ENCODE measurements at places on chromosomes 2 and 18. TPM values are rescaled to one million over a fixed set of nuclear protein-coding genes. Genes with fewer than 3 reads are reported as not detected.

The CLEC4F gene
- total RNA-seq: not detected

The EGR4 gene
- not detected for total RNA-seq

The DSG4 gene
- total RNA-seq: not detected

The ALLC gene
- 0.20 TPM for total RNA-seq

The ATP8B1 gene
- 12.1 TPM for total RNA-seq

The SPEG gene
- 1.5 TPM for total RNA-seq

The GNLY gene
- total RNA-seq: 0.68 TPM

The ZNF804A gene
- total RNA-seq: not detected

The AQP4 gene
- total RNA-seq: 0.45 TPM

DNA sequence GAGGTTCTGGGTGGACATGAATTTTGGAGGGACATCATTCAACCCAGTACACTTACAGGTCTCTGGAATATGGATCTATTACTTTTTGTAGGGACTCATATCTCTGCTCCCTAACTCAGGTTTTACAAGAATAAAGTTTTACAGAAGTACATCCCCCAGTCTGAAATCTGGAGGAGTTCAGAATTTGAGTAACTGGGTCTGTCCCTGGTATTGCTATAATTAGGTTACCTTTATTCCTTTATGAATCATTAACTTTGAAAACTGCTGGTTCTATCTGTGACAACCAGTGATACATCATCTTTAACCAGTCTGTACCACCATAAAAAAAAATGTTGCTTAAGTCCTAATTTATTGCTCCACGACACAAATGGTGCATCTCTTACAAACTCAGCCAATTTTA is 59.9 kb downstream of the INSIG2 start:
- DNase-seq: no peak

- no peak for DNase-seq
These were observed 61.0 kb downstream of the SPP2 start for GRCh38 chr2:234111523-234111922.

- peak; percentile 62 for DNase-seq
These were observed 131.5 kb downstream of the SOCS6 start for GRCh38 chr18:70420146-70420898.

DNA sequence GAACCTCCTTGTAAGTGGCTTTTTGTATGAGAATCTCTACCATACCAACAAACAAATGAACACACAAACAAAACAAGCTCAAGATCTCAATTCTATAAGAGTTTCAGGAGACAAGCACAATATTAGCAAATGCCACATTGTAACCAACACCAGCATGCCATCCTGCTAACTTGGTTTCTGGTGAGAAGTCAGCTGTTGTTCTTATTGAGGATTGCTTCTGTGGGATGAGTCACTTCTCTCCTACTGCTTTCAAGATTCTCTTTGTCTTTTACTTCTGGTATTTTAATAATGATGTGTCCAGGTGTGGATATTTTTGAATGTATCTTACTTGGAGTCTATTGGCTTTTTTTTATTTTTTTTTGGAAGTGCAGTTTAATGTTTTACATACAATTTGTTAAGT is 131.7 kb downstream of the BCL2L11 start:
- no peak for DNase-seq

GRCh38 chr2:12180031-12180430 is 433.6 kb downstream of the LPIN1 start:
- DNase-seq: no peak

GRCh38 chr18:77365667-77366066 is 116.0 kb downstream of the GALR1 start:
- no peak for DNase-seq

DNA sequence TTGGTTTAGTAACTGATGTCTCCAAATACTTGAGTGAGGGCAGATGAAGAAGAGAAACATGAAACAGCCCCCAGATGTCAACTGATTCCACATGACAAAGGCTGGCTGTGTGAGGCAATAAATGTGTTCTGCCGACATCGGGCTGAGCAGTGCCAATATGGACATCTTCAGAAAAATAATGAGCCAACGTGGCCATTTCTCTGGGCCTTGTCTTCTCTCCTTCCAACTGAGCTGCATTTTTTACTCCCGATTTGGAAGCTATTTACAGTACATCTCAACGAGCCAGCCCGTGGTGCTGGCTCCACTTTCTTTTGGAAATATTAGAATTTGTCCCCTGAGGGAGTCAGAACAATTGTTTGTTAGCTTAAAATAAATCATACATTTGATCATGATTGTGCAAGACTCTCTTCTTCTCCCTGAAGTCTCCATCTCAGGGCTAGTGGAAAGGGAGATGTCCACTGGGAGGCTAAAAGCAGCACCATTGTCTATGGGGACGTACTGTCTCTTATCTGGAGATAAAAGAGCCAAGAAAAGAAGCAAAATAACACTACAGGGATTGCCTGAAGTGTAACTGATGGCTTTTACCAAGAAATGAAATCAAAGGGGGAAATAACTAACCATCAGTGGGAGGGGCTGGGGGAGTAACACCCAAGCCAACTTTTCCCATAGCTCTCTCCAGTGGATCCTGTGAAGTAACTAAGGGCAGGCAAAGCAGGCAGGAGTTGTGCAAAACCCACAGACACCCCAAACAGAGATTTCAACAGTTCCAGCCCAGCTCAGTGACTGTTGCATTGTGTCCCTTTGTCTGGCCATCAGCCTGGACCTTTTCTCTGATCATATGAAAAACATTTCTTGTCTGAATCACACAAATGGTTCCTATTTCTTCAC is 114.8 kb downstream of the RDH14 start:
- no peak for DNase-seq

- no peak for DNase-seq
These were observed 2.4 kb downstream of the TTN start for GRCh38 chr2:178804791-178805190.

DNA sequence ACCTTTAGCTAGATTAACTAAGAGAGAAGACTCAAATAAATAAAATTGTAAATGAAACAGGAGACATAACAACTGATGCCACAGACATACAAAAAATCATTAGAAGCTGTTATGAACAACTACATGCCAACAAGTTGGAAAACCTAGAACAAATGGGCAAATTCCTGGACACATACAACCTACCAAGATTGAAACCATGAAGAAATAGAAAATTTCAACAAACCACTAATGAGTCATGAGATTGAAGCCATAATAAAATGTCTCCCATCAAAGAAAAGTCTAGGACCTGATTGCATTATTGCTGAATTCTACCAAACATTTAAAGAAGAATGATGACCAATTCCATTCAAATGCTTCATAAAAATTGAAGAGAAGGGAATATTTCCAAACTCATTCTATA is 54.3 kb downstream of the ST3GAL5 start:
- no peak for DNase-seq

- no peak for DNase-seq
These were observed 109.8 kb downstream of the PARD3B start for GRCh38 chr2:204655101-204655500.

DNA sequence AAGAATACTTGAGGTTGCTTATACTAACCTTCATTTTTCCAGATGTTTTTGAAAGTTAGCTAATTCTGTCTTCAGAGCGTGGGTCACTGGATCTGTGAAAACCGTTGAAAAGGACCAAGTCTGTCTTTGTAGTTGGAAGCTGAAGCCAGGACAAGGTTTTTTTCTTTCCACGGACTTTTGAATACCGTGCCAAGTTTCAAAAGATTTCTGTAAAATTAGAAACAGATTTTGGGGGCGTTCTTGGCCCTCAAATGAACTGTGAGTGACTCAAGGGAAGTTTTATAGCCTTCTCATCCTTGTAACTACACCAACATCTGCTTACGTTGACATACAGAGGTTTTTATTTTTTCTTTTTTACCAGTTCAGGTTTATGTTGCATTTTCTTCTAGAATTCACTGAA is at the start of gene FAP:
Gene FAP, minus strand, starts transcription at position 152 of the 400 bp plus-strand sequence. Its CDS starts 118 bp downstream, at position 34.
- no peak for DNase-seq
